Small intestine (tissue), 16 donors: ENCODE measurements at places on chromosomes 13 and 19.

DNA sequence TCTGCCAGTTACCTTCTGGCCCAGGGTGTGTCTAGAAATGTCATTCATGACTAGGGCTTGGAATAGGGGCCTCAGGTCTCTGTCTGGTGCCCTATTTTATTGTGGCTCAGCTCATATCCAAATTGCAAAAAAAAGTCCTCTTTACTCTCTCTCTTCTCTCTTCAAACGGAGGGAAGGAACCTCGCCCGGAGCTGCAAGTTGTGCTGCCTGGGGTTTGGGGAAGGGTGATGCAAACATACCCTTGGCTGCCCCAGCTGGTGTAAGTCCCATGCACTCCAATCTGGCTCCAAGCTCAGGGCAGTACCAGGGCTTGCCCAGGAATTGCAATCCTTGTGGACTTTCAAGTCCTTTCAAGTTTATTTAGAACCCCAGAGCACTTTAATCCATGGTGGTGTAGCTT, 549.6 kb downstream of the PCDH17 start:
- DNase-seq = no peak

- DNase-seq = no peak
Measured at GRCh38 chr19:27741236-27741635, 1471.7 kb downstream of the UQCRFS1 start.

DNA sequence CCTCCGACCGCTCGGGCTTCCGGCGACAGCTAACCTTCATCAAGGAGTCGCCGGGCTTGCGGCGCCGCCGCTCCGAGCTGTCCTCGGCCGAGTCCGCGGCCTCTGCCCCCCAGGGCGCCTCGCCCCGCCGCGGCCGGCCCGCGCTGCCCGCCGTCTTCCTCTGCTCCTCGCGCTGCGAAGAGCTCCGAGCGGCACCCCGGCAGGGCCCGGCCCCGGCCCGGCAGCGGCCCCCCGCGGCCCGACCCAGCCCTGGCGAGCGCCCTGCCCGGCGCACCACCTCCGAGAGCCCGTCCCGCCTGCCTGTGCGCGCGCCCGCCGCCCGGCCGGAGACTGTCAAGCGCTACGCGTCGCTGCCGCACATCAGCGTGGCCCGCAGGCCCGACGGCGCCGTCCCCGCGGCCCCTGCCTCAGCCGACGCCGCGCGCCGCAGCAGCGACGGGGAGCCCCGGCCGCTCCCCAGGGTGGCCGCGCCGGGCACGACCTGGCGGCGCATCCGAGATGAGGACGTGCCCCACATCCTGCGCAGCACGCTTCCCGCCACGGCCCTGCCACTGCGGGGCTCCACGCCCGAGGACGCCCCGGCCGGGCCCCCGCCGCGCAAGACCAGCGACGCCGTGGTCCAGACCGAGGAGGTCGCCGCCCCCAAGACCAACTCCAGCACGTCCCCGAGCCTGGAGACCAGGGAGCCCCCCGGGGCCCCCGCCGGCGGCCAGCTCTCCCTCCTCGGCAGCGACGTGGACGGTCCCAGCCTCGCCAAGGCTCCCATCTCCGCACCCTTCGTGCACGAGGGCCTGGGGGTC, 9.6 kb downstream of the C19orf25 start:
- no peak for DNase-seq

GRCh38 chr13:24406524-24406923, 97.1 kb downstream of the C1QTNF9 start:
- DNase-seq = no peak

- DNase-seq = no peak
Measured at GRCh38 chr19:31303262-31303815, 45.9 kb downstream of the TSHZ3 start.

GRCh38 chr13:71589032-71589431, 278.0 kb downstream of the DACH1 start:
- no peak for DNase-seq

GRCh38 chr19:834216-834615, 6.6 kb downstream of the AZU1 start:
- DNase-seq = no peak

GRCh38 chr19:40519352-40520322, 52.8 kb downstream of the SPTBN4 start:
- DNase-seq = no peak

GRCh38 chr13:45886466-45886865, 34.9 kb upstream of the SIAH3 start:
- DNase-seq = no peak

DNA sequence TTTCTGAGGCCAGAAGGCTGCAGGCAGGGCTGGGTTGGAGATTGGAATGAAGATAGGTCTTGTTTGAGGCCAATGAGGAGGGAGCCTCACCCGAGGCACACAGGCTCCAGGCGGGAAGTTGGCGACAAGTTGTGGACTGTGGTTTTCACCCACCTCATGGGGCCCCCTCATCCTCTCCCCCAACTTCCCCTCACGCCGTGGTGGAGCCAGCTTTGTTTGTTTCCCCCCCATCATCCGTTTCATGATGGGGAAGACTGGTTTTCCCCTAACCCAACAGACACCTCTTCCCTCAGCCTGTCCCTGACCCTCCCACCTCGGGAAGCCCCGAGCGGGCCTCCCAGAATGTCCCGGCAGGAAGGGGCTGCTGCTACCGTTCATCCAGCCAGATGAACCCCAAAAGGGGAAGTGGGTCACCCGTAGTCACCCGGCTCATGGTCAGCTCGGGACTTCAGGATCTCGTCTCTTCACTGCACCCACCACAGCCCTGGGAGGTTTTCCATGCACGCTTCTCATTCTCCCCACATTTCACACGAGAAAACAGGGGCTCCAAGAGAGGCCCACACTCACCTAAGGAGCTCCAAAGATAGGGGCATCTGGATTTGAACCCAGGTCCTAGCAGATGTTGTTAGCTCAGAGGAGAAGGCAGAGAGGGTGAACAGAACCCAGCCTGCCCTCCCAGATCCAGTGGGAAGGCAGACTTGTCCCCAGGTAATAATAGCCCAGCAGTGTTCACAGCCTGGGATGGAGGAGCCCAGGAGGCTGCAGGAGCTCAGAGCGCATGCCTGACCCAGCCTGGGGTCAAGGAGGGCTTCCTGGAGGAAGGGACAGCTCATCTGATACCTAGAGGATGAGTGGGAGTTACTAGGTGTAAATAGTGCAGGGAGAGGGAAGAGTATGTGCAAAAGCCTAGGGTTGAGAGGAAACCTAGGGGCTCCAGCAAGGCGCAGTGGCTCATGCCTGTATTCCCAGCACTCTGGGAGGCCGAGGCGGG, 23.5 kb downstream of the CEACAM16 start:
- DNase-seq = no peak

GRCh38 chr19:19482809-19483596, 32.3 kb downstream of the TSSK6 start:
- no peak for DNase-seq

DNA sequence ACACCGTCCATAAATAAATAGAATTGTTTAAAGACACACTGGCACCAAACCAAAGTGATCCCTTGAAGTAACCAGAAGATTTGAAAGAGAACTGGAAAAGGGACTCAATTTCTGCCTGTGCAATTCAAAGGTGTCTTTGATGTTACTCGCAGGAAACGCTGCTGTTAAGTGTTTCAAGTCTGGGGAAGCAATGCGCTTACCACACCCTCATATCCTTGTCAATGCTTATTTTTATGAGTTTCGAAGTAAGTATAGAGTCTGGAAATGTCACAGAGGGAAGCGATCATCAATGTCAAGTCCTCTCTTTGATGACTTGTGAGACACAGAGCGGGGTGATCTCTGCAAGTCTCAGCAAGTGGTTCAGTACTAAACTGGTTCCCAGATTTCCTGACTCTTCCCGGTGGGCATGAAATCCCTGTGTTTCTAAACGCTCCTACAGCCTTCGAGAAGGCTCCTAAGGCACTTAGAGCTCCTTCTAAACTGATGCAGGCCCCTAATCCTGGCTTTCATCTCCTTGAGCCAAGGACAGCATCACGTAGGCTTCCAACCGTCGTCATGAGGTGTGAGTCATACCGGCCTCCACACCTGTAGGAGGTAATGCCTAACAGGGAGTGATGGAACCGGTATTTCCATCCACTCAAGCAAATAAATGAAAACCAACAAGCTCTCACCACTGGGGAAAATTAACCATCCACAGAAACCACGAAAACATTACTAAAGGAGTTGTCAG, 22.8 kb downstream of the SYDE1 start:
- DNase-seq = no peak

GRCh38 chr13:98372876-98373275, 195.8 kb upstream of the RNF113B start:
- DNase-seq = no peak

- peak; percentile 99 for DNase-seq
Measured at GRCh38 chr19:11265785-11266236, 3.5 kb upstream of the DOCK6 start.

- DNase-seq = no peak
Measured at GRCh38 chr19:1262623-1263123, 6.5 kb upstream of the CIRBP start.

DNA sequence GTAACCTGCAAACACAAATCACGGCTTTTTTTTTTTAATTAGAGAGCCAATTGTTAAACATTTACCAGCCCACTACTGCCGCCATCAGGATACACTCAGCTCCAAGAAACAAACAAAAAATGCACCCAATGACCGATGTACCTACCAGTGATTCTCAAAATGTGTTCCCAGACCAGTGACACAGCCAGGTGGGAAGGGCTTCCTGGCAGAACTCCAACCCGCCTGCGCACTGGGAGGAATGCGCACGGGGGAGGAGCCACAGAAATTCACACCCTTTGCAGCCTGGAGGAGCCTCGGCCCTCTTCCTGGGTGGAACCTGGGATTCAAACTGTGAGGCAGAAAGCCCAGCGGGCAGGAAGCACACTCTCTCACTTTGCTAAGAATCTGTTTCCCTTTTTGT, 255.9 kb downstream of the TBC1D4 start:
- no peak for DNase-seq

GRCh38 chr19:5697022-5697889, 7.2 kb downstream of the RPL36 start:
- no peak for DNase-seq

DNA sequence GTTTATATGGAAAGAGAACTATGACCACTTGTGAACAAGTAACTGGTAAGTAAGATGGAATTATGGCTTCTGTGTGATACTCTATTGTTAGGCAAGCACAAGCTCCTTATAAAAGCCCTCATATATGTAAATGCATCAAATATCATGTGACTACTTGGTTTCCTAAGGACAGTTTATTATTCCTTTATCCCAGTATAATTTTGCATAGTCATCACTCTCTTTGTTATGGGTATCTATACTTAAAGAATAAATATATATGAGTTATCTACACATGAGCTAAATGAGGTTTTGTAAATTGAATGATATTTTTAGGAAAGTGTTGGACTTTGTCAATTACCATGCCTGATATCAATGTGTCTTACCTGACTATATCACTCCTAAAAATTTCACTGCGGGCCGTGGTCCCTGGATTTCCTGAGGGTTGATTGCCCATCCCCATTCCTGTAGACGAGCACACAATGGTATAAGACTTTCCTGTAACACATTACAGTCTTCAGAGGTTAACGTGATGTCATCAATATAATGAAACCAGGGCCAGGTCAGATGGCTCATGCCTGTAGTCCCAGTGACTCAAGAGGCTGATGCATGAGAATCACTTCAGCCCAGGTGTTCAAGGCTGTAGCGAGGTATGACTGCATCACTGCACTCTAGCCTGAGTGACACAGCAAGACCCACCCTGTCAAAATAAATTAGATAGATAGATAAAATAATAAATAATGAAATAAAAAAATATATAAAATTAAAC, 20.7 kb downstream of the ZNF844 start:
- DNase-seq = no peak

DNA sequence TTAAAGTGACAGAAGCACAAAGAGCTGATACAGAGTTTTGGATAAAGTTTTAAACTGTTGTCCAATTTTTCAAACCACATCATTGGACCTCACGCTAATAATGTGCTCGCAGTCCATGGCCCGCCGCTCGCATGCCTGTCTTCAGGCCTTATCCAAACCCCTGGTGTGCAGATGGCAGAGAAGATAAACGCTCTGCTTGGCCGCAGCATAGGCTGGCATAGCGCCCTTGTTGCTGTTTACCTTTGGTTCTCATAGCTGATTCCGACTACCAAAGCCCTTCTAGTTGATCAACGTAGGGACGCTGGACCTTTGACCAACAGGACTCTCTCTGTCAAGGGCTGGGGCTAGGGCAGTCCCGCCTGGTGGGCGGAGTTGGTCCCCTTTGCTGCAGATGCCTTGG, 23.5 kb upstream of the QTRT1 start:
- DNase-seq = no peak

DNA sequence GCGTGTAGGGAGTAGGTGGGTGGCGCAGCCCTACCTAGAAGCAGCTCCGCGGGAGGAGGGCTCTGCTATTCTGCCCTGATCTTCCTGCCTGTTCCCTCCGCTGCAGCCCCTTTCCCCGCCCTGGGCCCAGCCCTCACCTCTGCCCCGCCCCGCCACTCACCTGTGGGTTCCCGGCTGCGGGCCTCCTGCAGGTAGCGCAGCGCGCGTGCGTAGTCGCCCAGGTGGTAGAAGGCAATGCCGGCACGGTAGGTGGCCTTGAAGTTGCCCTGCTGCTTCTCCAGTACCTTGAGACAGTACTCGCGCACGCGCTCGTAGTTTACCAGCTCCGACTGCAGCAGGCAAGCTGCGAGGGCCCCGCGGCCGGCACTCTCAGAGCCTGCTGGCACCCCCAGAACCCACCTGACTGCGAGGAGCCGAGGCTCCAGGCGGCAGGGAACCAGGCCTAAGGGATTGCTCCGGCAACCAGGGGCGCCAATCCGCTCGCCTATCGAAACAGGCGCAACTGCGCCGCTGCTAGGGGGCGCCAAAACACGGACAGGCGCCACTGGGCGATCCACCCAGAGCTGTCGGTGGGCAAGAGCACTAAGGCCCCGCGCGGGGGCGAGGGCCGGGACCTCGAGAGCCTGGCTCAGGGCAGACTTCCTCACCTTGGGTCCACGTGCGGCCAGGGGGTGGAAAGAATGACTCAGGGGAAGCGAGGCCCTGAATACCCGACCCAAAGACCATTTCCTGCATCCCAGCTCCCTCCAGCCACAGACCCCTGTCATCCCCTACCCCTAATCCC, 965 bp downstream of the TTC9B start:
- DNase-seq = peak; percentile 87

GRCh38 chr19:48955308-48955958, 758 bp downstream of the BAX start:
- no peak for DNase-seq

DNA sequence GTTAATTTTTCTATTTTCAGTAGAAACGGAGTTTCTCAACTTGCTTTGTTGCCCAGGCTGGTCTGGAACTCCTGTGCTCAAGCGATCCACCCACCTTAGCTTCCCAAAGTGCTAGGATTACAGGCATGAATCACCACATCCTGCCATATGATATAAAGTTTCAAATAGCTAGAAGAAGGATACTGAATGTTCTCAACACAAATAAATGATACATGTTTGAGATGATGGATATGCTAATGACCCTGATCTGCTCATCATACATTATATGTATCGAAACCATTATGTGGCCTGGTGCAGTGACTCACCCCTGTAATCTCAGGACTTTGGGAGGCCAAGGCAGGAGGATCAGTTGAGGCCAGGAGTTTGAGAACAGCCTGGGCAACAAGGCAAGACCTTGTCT, 11.5 kb downstream of the CIB3 start:
- DNase-seq = no peak
